ENCODE measurements at places on chromosomes 3 and 15.

DNA sequence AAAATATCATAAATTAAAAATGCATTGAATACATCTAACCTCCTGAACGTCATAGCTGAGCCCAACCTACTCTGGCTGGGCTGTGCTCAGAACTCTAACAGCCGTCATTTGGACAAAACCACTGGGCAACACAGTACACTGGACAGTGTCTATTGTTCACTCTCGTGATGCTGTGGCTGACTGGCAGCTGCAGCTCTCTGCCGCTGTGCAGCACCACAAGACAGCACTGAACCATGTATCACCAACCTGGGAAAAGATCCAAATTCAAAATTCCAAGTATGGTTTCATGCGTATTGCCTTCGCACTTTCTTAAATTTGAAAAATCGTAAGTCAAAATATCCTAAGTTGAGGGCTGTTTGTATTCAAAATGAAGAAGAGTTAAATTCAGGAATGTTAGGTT, 145.1 kb upstream of the CNTN4 start:
- no peak for DNase-seq

DNA sequence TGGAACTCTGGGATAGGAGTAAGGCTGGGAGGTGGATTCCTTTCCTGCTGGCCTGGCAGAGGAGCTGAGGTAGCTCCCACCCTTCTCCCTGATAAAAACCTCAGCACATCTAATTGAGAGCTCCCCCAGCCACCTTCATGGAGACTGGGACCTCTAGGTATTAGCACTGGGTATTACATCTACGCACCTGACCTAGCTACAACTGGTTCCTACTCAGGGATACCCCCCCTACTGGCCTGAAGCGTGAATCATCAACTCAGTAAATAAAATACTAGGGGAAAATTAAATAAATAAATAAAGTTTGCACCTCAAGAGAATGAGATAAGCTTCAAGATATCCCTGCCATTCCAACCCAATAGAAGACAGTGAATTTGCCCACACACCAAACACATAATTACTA, 140.4 kb downstream of the NEK10 start:
- no peak for DNase-seq

DNA sequence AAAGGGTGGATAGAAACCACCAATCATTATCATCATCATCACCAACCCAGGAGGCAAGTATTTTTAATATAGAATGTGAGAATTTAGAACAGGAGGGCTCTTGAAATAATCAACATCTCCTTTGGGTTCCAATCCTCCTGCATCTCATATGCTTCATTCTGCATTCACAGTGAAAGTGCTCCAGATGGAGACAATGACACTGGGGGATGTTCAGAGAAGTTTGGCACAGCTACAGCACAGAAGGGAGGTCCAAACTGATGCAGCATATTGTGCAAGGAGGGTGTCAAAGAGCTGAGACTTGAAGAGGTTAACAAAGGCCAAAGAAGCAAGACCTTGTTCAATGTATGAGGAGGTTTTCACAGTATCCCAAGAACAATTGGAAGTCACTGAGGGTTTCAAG, 767.1 kb downstream of the NTRK3 start:
- DNase-seq: no peak

GRCh38 chr15:52113708-52114107, 1.1 kb upstream of the BCL2L10 start:
- DNase-seq: no peak

- DNase-seq: no peak
Observed at GRCh38 chr15:28885630-28886430, at the start of gene APBA2. APBA2 (plus strand) TSS chr15:28885974; CDS start chr15:29053885, 167,911 bp downstream.

DNA sequence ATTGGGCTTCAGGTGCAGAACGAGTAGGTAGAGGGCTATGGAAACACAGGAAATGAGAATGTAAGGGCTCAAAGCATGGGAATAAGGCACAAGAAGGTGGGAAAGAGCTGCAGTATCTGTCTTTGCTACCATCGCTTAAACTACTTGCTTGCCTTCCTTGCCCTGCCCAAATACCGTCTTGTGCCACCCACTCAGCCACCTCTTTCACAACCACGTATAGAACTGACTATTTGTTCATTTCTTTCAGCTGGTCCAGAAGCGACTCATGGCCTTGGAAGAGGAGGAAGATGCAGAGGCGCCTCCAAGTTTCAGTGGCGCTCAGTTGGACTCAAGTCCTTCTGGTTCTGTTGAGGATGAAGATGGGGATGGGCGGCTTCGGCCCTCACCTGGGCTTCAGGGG, 11.8 kb downstream of the LPCAT4 start:
- DNase-seq: no peak

DNA sequence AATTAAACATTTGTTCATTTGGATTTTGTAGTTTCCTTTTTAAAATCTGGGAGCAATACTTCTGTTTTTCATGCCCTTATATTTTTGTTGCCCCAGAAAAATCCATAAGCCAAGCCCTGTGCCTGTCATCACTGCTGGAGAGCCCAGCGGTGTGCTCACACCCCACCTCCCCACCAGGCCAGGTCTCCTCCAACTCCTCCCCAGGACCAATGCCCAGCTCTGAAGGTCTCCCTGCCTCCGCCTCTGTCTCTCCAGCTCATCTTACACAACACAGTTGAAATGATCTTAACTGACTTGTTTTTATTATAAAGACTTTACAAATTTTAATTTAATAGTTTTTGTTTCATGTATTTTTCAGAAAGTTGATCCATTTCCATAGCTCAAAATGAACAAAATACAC, 66.4 kb downstream of the RHCG start:
- DNase-seq: no peak

- no peak for DNase-seq
Observed at GRCh38 chr3:198109883-198110282, 149.9 kb downstream of the LMLN start.

DNA sequence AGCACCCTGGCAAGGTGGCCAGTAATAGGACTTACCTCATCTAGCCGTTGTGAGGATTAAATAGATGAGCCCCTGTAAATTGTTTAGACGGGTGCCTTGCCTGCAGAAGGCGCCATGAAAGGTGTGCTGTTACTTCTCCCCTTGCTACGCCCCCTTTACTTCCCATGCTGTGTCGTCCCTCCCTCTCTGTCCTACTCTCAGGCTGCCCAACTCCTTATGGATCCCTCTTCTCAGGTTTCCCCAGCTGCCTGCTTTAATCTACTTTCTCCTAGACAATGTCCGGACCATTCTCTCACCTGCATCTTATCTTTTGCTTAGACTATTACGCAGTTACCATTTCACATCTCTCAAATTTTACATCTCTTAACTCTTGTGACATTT, 1.7 kb upstream of the FBXW12 start:
- DNase-seq: no peak

DNA sequence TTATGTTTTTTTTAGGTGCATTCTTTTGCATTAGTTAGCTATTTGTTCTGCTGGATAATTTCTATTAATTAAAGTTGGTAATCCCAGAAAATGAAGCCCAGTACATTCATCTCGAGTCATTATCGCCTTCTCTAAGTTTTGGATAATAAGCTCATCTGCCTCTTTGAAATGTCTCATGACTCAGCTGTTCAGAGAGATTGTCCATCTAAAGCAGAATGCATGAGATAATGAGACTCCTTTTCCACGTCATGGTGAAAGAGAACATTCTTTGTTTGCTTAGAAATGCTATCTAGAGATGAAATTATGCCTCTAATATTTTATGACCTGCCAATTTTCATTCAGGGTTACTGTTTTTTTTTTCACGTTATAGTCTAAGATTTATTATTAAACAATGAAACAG, 374.7 kb upstream of the GOLIM4 start:
- no peak for DNase-seq

GRCh38 chr3:62632510-62633294, 242.5 kb downstream of the CADPS start:
- DNase-seq: no peak

GRCh38 chr3:7270731-7271130, 409.8 kb downstream of the GRM7 start:
- DNase-seq: no peak

- no peak for DNase-seq
Observed at GRCh38 chr3:147139341-147139740, 267.0 kb downstream of the ZIC4 start.

GRCh38 chr15:99437315-99438223, 128.2 kb upstream of the MEF2A start:
- DNase-seq: no peak

DNA sequence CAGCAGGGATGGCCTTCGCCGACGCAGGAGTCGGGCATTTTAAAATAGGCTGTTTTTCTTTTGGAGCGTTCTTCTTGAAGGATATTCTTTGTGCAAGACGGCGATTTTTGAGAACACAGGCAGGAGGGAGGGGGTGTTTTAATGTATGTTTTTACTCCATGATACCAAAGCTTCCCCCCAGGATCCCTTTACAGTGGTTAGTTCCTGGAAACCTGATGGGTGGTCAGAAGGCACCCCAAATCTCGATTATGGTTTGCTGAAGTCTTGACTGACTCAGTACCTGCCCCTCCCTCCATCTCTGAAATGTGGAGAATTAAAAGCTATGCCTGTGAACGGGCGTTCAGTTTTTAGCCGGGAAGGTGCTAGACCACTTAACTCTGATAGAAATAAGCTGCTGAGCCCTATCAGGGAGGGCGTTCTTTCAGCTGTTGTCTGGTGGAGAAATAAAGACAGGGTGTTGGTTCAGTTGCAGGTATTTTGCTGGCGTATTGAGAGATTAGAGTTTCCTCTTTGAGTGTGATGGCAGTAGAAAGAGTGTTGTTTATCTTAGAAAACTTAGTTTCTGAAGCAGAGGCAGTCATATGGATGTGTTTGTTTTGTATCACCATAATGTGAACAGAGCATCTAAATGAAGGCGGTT, 3.4 kb downstream of the IGF1R start:
- DNase-seq: no peak

DNA sequence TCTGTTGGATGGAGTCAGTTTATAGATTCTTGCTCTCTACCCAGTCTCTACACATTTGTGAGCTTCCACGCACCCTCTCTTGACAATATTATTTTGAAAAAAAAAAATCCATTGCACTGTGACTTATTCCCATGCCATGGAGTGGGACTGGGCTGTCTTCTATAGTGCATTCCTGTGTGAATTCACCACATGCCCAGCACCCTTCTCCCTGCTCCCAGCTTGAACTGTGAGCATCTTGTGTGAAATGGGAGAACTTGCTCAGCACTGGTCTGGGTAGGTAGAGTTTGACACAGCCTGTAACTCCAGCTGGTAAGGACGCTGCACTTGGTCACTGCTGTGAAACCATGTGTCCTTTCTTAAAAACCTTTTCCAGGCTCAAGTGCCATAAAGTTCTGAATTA, 91.9 kb downstream of the ARNT2 start:
- no peak for DNase-seq

DNA sequence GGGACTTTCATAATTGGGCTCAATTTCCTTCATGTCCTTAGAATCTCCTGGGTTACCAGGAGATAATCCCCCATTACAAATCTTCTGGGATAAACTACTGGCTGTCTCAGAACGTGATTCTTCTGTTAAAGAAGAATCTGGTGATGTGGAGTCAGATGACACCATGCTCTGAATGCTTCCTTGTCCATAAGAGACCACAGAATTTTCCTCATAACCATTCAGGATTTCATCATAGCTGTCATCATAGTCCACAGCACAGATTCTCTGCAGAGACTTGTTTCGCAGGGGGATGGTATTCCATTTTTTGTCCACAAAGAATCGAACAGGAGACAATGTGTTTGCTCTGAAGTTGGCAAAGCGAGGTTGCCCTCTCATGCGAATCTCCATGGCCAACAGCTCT, 109.8 kb upstream of the TSPAN3 start:
- no peak for DNase-seq

DNA sequence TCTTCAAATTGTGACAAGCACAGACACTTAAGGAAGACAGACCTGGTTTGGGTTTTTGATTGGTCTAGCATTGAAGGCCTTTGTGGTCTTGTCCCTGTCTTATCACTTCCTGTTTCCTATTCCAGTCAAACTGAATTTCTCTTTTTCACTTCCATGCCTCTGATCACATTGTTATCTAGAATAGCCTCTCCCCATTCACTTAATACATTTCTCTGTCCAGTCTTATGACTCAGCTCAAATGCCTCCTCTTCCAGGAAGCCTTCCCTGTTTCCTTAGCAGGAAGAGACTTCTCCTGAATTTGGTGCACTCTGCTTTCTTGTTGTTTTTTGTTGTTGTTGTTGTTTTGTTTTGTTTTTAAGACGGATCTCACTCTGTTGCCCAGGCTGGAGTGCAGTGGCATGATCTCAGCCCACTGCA, 45.5 kb downstream of the LIMD1 start:
- no peak for DNase-seq

DNA sequence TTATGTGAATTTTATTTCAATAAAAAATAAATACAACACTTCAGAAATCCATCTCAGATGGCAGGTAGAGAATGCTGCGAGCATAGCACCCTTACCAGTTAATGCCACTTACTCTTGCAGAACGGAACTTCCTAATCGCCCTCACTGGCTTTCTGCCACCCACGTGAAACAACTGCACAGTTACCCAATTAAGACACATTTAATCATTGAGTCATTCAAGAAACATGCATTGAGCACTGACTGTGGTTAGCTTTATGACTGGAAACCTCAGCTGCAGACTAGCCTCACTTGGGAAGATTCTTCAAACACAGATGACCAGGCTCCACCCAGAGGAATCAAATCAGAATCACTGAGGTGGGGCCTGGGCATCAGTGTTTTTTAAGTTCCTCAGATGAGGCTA, 5.6 kb upstream of the MFGE8 start:
- DNase-seq: no peak

- DNase-seq: no peak
Observed at GRCh38 chr3:10596746-10597448, 91.5 kb upstream of the ATP2B2 start.

DNA sequence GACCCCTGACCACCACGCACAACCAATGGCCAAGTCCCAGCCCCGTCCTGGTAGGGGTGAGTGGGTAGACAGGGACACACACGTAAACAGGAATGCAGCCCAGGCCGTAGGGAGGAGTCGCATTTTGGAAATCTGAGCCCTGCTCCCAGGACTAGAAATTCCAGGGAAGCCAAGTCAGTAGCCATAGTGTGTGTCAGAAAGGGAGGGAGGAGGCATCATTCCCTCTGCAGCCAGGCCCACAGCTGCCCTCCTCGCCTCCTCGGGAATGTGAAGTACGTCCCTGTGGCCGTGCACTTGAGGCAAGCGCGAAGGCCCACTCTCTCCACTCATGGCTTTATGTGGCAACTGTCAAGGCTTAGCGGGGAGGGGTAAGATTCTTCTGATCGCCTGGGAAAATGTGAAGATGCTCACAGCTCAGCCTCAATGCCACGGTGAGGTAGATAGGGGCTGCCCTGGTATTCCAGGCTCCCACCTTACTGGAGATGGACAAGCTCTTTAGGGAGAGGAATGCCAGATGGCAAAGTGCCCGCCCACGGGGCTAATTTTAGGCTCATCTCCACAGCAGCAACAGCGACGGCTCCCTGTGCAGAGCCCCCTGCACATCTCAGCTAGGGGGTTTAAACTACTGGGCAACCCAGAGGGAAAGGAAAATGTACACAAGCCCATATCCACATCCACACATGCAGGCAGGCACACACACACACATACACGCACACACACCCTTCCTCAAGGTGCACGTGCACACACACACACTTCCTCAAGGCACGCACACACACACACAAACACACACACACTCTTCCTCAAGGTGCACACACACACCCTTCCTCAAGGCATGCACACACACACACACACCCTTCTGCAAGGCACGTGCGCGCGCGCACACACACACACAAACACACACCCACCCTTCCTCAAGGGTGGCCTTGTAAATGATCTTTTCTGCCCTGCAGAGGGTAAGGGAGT, 65.5 kb downstream of the ADCY5 start:
- no peak for DNase-seq

- no peak for DNase-seq
Observed at GRCh38 chr3:36957862-36958686, 13.2 kb upstream of the TRANK1 start.

- no peak for DNase-seq
Observed at GRCh38 chr3:59483191-59483590, 433.4 kb upstream of the CFAP20DC start.

All from stimulated activated CD4-positive, alpha-beta T cell treated with anti-CD3 and anti-CD28 coated beads, TNF-alpha, amount 100 ng/mL, for 48 hours (primary cell).